ENCODE measurements at places on chromosomes 12 and 14.

DNA sequence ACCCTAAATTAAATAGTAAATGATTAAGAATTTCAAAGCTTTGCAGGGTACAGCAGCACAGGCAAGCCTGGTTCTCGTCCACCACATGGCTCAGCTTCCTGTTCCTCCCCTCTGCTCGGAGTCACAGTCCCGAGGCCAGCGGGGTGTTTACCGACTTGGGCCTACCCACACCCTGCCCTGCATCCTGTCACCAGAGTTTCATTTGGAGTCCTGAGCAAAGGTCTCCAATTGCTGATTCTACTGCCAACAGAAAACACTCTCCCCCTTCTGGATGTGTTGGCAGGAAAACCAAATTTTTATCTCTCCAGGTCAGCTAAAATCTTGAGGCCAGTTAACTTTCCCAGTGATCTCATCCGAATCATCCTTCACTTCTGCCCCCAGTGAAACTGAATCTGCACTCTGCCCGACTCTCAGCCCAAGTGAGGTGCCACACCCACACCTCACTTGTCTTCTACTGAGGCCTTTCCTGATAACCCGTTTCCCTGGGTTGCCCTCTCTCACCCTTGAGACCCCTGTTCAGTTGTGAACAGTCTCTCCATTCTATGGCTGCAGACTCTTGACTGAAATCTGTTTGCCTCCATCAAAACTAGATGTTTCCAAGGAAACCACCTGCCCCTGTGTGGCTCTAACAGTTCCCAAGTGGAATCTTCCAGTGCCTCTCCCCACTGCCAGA is 71.2 kb downstream of the VCPKMT start:
- DNase-seq = no peak

- DNase-seq = no peak
Measured at GRCh38 chr14:51507906-51508511, 143.7 kb upstream of the FRMD6 start.

GRCh38 chr12:65510007-65510406 is 231.5 kb downstream of the MSRB3 start:
- DNase-seq = no peak

GRCh38 chr12:110165540-110166159 is 41.5 kb downstream of the IFT81 start:
- DNase-seq = no peak

GRCh38 chr12:9380650-9381049 is 172.5 kb upstream of the PZP start:
- DNase-seq = no peak

- DNase-seq = no peak
Measured at GRCh38 chr14:63671987-63672386, 30.3 kb upstream of the WDR89 start.

- no peak for DNase-seq
Measured at GRCh38 chr14:21902561-21903181, 229.1 kb upstream of the OR4E1 start.

DNA sequence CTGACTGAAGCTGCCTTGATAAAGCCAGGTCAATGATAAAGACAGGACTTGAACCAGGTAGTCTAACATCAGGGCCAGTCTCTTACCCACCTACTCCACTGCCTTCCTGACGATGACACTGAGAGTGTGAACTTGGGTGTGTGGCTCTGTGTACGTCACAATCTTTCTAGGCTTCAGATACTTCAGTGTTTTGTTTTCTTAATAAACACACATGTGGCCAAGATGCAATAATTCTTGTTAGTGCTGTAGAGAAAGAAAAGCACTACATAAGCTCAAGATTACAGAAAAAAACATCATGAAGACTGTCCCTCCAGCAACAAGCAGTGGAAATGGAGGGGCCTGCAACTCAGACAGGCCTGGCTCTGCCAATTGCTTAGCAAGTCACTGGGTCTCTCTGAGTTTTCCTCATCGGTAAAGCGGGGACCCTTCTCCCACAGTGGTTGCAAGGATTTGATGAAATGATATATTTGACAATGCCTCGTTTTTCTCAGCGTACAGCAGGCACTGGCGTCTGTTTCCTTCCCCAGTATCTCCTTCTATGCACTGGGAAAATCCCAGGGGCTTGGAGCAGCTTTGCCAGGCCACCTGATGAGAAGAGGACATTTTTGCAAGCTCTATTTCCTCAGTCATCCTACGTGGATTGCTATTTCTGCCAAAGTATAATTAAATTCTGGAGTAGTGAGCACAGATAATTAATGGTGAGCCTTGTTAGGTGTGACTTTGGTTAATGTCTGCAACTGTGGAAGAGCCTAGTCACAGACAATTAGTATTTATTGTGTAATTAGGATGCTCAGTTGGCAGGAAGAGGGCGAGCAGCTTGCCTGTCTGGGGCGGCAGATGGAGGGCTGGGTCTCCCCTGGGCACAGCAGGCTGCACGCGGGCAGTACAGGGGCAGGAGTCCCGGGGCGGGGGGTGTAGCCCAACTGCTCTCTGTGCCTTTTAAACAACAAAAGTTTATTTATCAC is 55.8 kb upstream of the CHGA start:
- DNase-seq = no peak

- DNase-seq = no peak
Measured at GRCh38 chr12:2412305-2412643, 359.5 kb downstream of the CACNA1C start.

- no peak for DNase-seq
Measured at GRCh38 chr12:98007963-98008362, 507.4 kb upstream of the TMPO start.

- DNase-seq = no peak
Measured at GRCh38 chr12:19783547-19784444, 344.5 kb downstream of the AEBP2 start.

DNA sequence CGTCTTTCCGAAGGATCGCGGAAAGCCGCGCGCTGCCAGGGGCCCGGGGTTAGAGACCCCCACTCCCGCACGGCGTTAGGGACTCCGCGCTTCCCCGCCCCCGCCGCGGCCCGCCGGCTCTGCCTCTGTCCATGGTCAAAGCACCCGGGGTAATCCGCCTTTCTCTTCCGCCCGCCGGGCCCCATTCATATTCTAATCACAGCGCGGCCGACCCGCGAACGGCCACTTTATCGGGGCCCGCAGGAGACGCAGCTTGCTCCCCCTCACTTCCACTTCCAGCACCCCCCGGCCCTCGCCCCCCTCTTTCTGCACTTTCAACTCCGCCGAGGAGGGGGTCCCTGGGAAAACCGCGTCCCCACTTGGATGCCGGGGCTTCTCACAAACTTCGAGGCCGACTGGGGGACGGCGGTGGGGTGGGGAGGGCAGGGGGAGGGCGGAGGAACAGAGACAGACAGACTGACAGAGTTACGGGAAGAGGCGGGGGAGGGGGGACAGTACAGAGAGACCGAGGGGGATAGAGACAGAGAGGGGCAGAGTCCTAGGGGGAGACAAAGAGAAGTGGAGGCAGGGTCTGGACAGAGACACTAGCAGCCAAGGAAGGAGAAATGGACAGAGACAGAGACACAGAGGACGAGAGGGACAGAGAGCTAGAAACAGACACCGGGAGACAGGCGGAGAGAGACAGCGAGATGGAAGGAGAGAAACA is 1.1 kb upstream of the RFX4 start:
- DNase-seq = no peak

GRCh38 chr14:95776798-95777534 is 63.0 kb upstream of the TCL1A start:
- no peak for DNase-seq

- DNase-seq = no peak
Measured at GRCh38 chr14:50531595-50532501, 521 bp downstream of the MAP4K5 start.

Measured in smooth muscle cell of the brain vasculature (primary cell).